Left ventricle myocardium inferior (tissue), 1 donor: ENCODE measurements at places on chromosomes 7 and 10.

DNA sequence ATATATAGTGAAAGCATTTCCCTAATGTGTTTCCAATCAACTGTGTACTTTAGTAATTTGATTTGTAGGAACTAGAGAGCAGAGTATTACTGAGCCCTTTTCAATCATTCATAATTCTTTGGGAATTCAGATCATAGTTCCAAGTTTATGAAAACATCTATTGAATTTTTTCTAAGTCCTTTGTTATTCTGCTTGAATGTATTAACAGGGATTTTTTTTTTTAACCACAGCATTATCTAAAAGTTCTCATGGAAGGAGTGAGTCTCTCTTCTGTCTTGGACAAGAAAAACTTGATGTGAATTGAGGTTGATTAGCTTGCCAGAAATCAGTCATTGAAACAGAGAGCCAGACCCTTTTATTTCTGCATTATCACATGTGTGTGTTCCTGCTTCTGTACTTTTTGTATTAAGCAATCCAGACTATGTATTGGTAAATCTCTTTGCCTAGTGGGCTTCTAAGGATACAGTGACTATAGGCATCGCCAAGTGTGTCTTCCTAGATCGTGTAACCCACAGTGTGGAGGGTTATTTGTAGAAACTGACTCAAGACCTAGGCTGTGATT, 59.9 kb downstream of the BMPER start:
- no peak for DNase-seq

DNA sequence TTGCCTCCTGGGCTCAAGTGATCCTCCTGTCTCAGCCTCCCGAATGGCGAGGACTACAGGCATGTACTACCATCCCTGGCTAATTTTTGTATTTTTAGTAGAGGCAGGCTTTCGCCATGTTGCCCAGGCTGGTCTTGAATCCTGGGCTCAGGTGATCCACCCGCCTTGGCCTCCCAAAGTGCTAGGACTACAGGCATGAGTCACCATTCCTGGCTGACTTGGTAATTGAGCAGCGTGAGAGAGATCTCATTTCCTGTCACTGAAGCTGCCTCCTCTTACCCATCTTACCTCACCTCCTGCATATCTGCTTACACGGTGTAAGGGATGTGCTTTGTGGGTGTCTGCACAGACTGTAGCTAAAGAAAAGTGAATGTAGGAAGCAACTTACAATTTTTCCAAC, 9.7 kb downstream of the IFIT3 start:
- DNase-seq: no peak

GRCh38 chr10:62735464-62736167, 68.9 kb upstream of the ADO start:
- DNase-seq: no peak

DNA sequence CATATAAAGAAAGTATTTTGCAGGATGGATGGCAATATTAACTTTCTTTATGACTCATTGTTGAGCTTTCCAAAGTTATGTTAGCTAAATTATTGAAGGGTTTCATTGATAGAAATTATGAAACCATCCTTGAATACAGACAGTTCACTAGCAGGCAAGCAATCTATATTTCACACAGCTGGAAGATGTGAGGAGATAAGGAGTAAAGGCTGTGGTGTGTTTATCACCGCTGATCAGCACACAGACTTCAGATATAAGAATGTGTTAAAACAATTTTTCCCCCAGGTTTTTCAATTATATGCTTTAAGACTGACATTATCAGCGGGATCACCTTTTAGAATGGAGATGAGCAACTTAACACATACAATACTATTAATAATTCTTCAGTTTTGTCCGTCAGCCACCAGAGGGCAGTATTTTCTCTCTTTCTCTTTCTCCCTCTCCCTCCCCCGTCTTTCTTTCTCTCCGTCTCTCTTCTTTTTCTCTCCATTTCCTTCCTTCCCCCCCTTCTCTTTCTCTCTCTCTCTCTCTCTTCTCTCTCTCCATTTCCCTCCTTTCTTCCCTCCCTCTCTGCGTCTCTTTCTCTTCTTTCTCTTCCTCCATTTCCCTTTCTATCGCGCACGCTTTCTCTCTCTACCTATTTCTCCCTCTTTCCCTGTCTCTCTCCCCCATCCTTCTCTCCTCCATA, 62.9 kb upstream of the FAM171A1 start:
- no peak for DNase-seq
